ENCODE measurements at places on chromosomes 16 and 17. TPM values are rescaled to one million over a fixed set of nuclear protein-coding genes. Genes with fewer than 3 reads are reported as not detected.

The GINS2 gene
- 53.7 TPM for total RNA-seq

The IKZF3 gene
- total RNA-seq = 23.1 TPM

The SDF2 gene
- total RNA-seq = 42.4 TPM

The CDT1 gene
- total RNA-seq = 95.3 TPM

The EPN3 gene
- not detected for total RNA-seq

All from T-helper 2 cell treated with Interferon-gamma antibody and Interleukin-4, amounts not matched to agents 100 ng/mL and 5 ng/mL, for 36 hours (primary cell).